Fibroblast of lung (primary cell): ENCODE measurements at places on chromosomes 4 and X. TPM values are rescaled to one million over a fixed set of nuclear protein-coding genes. Genes with fewer than 3 reads are reported as not detected.

The RPL34 gene
- 625 and 867 TPM in 2 replicates for total RNA-seq

The SLC10A4 gene
- total RNA-seq = under 0.01 TPM in 1 of 2 replicates, not detected in the other

The MTMR8 gene
- 0.66 and 1.0 TPM in 2 replicates for total RNA-seq

The CCSER1 gene
- under 0.01 TPM in 2 replicates for total RNA-seq

The GUCY1A1 gene
- total RNA-seq = 10.7 and 23.4 TPM in 2 replicates

The TLR1 gene
- 1.3 and 1.7 TPM in 2 replicates for total RNA-seq

DNA sequence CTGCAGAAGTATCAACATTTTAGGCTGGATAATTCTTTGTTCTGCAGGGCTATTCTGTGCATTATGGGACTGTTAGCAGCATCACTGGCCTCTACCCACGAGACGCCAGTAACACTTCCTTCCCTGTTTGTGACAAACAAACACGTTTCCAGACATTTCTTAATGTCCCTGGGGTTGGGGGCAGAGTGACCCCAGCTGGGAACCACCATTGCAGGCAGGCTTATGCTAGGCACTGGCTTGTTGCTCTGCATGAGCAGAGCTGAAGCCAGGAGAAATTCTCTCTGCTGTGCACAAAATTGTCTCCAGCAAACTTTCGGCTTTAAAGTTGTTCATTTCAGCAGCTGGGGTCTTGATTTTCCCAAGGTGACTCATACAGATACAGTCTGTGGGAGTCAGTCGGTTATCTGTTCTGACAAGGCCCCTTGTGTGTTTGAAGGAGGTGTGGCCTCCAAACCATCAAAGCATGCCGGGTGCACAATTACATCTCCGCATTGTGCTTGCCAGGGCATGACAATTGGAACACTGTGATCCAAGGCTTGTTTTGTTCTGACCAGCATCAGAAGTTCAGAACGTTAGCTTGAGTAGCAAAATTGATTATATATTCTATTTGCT lies 156.4 kb upstream of the BOD1L1 start:
- no peak overlapping the region for H3K4me3 ChIP-seq
- no peaks in the 10 kb centered on the region for H3K36me3 ChIP-seq
- DNase-seq = no peak
- H3K27me3 ChIP-seq = no peaks in the 10 kb centered on the region

GRCh38 chrX:25925946-25926345 lies 212.2 kb upstream of the MAGEB18 start:
- H3K4me3 ChIP-seq = no peak overlapping the region
- H3K4me1 ChIP-seq = no peaks in the 10 kb centered on the region
- H3K36me3 ChIP-seq = no peaks in the 10 kb centered on the region
- H3K27ac ChIP-seq = no peak overlapping the region

GRCh38 chr4:5120468-5120867 lies 69.2 kb downstream of the STK32B start:
- no peaks in the 10 kb centered on the region for H3K27me3 ChIP-seq
- H3K4me1 ChIP-seq = no peaks in the 10 kb centered on the region
- H3K36me3 ChIP-seq = no peaks in the 10 kb centered on the region
- H3K4me3 ChIP-seq = no peak overlapping the region
- no peak for DNase-seq

DNA sequence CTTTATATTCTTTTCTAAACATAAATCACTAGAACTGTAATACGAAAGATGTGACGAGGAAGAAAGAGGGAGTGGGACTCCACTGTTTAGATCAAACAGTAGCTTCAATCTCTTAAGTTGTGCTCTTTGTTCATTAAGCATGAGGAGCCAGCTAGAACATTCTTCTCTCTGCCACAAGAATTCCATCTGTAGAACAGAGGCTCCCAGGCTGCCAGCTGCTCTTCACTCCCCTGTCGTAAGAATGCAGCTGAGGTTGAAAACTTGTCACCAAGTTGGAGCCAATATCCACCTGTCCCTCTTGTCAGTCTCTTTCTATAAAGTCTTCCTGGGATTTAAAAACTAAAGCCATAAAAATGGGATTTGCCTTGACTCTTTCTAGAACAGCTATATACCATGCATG lies 65.0 kb upstream of the SEC24B start:
- no peak overlapping the region for H3K4me3 ChIP-seq
- peak; percentile 55 for DNase-seq
- no peaks in the 10 kb centered on the region for H3K27me3 ChIP-seq
- H3K27ac ChIP-seq = no peak overlapping the region
- H3K4me1 ChIP-seq = no peaks in the 10 kb centered on the region

DNA sequence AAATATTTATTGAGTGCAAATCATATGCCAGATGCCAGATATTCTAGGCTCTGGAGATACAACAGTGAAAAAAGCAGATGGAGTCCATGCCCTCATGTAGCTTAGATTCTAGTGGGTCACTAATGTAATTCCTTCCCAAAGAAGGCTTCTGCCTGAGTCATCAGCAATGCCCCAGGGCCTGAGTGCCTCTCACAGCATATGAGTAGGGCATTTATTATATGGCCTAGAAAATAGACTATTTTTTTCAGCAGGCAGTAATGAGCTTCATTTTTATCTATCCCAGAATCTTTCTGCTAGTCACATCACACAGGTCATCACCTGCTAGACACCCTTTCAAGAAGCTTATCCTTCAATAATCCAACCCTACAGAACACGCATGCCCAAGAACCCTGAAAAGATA lies 22.3 kb downstream of the TMEM31 start:
- no peaks in the 10 kb centered on the region for H3K36me3 ChIP-seq
- DNase-seq = no peak
- H3K27me3 ChIP-seq = no peaks in the 10 kb centered on the region
- no peak overlapping the region for H3K4me3 ChIP-seq

DNA sequence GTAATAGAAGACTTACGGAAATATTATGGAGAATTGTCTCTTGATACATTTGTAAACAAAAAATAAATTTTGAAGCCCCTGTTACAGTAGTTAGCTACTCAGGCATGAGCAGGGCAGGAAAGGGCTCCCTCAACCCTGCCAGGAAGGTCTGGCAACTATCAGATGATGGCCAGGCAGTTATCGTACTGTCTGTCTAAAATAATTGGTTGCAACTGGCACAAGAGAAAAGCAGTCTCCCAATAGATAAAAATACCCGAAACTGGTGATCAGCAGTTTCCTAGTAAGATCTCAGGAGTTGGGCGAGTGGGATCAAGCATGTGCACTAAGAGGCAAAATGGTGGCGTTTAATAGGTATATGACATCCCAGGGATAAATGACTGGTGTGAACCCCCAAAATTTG lies 1336.3 kb downstream of the C4orf33 start:
- DNase-seq = no peak
- no peaks in the 10 kb centered on the region for H3K36me3 ChIP-seq
- H3K4me1 ChIP-seq = no peaks in the 10 kb centered on the region
- no peak overlapping the region for H3K4me3 ChIP-seq
- H3K27ac ChIP-seq = no peak overlapping the region

DNA sequence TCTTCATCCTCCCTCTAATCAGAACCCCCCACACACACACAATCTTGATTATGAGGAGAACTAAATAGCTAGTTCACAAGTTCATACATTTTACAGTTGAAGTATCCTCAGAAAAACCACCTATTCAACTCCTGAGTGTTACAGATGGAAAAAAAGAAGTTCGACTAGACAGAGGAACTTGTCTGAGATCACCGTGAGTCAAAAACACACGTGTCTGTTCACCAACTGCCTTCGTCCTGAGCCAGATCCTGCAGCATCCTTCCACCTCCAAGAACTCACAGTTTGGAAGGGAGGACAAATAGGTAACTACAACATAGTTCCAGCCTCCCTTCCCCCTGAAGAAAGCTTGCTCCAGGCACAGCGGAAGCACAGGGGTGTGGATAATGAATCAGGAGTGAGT lies 19.0 kb upstream of the IRAK1 start:
- peaks cover 2% of the 10 kb centered on the region for H3K36me3 ChIP-seq
- H3K27ac ChIP-seq = no peak overlapping the region
- no peak for DNase-seq
- no peaks in the 10 kb centered on the region for H3K27me3 ChIP-seq
- H3K4me1 ChIP-seq = peaks cover 14% of the 10 kb centered on the region
- H3K4me3 ChIP-seq = no peak overlapping the region

DNA sequence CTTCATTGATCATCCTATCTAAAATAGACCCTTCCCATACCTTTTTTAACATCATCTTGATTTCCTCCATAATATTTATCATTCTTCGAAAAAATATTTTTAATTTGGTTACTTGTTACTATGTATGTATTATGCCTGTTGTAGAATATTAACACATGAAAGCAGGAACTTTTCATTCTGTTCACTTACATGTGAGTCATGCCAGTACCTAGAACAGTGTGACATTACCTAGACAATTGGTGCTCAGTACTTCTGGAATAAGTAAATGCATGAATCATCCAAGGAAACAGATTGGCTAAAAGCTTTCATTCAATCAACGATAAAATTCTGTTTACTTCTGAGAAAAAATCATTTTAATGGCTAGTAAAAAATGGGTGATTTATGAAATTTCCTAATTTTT lies 76.4 kb downstream of the CXXC4 start:
- H3K4me3 ChIP-seq = no peak overlapping the region
- H3K4me1 ChIP-seq = no peaks in the 10 kb centered on the region
- no peaks in the 10 kb centered on the region for H3K27me3 ChIP-seq
- no peak for DNase-seq
- no peak overlapping the region for H3K27ac ChIP-seq

DNA sequence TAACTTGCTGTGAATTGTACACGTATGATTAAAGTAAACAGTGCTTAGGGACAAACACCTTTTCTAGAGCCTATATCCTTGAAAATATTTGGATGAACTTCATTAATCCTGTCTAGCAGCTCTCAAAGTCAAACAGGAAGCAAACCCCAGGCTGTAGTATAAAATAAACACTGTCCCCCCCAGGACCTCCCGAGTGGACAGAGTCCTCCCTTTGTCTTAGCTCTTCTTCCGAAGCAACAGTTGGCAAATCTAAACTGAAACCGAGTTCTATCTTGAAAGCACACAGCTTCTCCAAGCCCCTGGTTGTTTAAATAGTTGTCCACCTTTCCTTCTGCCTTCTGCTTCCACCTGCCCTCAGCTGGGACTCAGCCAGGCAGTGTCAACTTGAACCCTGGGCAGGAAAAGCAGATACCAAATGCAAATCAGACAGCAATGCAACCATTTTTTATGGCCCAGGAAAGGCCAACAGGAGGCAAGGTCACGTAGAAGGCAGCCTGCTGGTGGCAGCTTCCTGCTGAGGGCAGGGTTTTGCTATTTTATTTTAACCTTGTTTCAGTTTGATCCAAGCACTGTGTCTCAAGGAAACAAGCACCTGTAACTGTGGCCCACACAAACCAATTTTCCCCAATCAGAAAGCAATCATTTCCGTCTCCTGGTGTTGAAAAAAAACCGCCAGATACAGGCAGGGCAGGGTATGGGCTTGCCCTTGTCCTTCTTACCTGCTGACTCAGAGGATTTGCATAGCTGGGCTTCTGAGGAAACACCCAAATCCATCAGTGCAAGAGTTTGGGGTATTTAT lies 110.3 kb upstream of the KIT start:
- H3K4me1 ChIP-seq = peaks cover 2% of the 10 kb centered on the region
- H3K27ac ChIP-seq = no peak overlapping the region
- DNase-seq = no peak
- no peak overlapping the region for H3K4me3 ChIP-seq
- no peaks in the 10 kb centered on the region for H3K27me3 ChIP-seq

DNA sequence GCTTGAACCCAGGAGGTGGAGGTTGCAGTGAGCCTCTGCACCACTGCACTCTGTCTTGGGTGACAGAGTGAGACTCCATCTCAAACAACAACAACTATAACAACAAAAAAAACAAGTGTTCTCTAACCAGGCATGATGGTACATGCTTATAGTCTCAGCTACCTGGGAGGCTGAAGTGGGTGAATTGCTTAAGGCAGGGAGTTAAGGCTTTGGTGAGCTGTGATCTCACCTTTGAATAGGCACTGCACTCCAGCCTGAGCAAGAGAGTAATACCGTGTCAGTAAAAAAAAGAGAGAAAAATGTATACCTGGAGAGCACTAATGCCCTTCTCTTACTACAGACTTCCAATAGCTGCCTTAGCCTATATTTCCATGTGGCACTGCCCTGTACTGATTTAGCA lies 18.9 kb upstream of the USP9X start:
- H3K36me3 ChIP-seq = no peaks in the 10 kb centered on the region
- no peak overlapping the region for H3K4me3 ChIP-seq
- no peak for DNase-seq
- no peaks in the 10 kb centered on the region for H3K27me3 ChIP-seq
- H3K4me1 ChIP-seq = no peaks in the 10 kb centered on the region
- H3K27ac ChIP-seq = no peak overlapping the region

- H3K4me3 ChIP-seq = no peak overlapping the region
- H3K4me1 ChIP-seq = no peaks in the 10 kb centered on the region
- H3K27ac ChIP-seq = no peak overlapping the region
- DNase-seq = no peak
These were observed 11.3 kb downstream of the PPP2R3B start for GRCh38 chrX:375181-376036.

- peaks cover 11% of the 10 kb centered on the region for H3K4me1 ChIP-seq
- no peaks in the 10 kb centered on the region for H3K36me3 ChIP-seq
- no peak for DNase-seq
- no peak overlapping the region for H3K27ac ChIP-seq
- H3K4me3 ChIP-seq = no peak overlapping the region
- no peaks in the 10 kb centered on the region for H3K27me3 ChIP-seq
These were observed 3.7 kb downstream of the ADD1 start for GRCh38 chr4:2847302-2847871.

DNA sequence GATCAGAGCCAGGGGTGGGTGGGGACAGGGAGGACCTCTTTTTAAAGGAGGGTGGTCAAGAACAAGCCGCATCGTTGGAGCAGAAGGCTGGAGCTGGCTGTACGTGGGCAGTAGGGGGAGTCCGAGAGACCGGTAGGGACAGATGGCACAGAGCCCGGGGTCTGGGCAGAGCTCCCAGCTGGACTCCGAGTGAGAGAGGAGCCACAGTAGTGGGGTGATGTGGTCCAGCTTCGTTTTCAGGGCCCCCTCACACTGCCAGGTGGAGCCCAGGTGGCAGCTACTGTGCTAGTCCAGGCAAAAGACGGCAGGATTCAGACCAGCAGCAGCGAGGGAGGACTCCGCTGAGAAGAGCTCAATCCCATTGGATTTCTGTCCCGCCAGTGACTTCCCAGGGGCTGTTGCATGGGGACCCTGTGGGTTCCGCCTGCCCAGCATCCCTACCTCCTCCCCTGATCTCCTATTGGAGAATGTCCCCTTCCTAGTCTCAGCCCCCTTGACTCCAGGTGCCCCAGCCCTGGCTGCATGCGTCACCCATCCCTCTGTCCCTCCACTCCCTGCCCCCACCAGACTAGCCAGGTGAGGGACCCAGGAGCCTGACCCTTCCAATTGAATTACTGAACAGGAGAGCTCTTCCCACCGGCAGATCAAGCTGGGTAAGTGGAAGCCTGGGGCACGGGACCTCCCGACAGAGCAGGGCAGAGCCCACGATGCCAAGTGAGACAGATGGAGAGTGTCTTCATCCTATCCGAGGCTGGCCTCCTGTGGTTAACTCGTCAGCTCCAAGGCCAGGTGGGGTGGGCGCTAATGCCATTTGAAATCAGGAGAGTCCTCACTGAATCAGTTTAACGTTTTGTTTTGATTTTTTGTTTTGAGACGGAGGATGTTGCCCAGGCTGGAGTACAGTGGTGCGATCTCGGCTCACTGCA lies 2.9 kb downstream of the ARHGAP4 start:
- no peaks in the 10 kb centered on the region for H3K36me3 ChIP-seq
- no peak overlapping the region for H3K4me3 ChIP-seq
- H3K27ac ChIP-seq = no peak overlapping the region
- H3K4me1 ChIP-seq = peaks cover 7% of the 10 kb centered on the region
- DNase-seq = peak; percentile 57
